ENCODE measurements at places on chromosomes 5 and 9.
A peak's percentile ranks its signal among the peaks of the same experiment; 100 is the strongest.

DNA sequence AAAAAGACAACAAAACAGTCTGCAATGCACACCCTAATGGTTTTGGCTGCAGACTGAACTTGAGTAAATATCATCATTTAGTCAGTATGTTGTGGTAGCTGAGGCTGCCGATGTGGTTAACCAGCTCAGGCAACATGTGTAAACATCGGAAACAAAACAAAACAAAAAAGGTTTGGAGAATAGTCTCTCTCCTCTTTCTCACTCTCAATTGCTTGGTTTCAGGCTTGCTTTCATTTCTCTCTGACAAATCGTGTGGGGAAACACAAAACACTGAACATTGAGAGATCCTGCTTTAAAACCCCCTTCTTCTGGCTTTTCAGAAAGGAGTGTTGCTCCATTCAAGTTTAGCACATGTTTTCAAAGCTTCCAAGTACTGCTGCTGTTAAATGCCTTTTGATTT, 453.3 kb downstream of the BNC2 start:
- DNase-seq, result no peak

- DNase-seq, result no peak
These were observed 644 bp upstream of the CTNNAL1 start for GRCh38 chr9:109013679-109014607.

GRCh38 chr9:111919875-111920274, 23.3 kb downstream of the UGCG start:
- no peak for DNase-seq

DNA sequence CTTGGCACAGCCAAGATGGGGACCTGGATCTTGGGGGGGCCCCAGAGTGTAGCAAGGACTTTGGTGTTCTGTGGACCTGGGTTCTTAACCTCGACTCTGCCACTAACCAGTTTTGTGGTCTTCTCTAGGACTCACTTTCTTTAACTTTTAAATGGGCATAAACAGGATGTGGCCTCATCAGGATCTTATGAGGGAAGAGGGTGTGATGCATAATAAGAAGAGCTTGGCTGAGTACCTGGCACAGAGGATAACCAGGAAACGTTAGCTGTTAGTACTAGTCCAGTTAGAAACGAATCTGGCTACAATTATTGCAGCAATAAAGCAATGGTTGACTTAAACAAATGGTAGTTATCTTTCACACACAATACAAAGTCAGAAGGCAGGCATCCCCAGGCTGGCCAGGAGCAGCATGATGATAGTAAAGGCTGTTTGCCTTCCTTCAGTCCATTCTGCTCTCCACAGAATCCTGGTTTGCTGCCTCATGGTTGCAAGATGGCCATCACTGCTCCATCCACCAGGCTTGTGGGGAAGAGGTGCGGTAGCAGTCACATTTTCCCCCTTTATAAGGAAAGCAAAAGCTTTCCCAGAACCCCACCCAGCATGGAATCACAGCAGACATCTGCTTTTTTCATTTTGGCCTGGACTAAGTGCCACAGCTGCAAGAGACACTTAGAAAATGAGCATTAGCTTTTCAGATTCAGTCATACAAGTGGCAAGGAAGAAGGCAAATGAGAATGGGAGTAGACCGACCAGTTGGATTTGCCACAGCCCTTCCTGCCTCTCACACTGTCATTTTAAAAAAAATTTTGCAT, 225.0 kb downstream of the AOPEP start:
- DNase-seq, result no peak

DNA sequence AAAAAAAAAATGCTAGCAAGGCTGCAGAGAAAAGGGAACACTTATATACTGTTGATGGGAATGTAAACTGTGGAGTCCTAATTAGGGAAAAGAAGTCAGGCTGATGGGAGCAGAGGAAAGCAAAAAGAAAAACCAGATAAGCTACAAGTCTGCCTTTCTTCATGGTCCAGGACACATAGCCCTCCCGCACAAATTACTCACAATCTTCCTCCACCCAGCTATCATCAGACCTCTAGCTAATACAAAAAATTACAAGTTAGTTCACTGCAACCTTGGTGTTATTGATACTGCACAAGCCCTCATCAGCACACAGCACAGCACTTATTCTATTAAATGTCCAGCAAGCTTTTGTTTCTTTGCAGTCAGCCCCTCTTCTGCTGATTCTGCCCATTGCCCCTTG, 186.0 kb upstream of the ADRA1B start:
- DNase-seq, result no peak

- DNase-seq, result no peak
These were observed 140.1 kb downstream of the KDM4C start for GRCh38 chr9:6897898-6898302.

DNA sequence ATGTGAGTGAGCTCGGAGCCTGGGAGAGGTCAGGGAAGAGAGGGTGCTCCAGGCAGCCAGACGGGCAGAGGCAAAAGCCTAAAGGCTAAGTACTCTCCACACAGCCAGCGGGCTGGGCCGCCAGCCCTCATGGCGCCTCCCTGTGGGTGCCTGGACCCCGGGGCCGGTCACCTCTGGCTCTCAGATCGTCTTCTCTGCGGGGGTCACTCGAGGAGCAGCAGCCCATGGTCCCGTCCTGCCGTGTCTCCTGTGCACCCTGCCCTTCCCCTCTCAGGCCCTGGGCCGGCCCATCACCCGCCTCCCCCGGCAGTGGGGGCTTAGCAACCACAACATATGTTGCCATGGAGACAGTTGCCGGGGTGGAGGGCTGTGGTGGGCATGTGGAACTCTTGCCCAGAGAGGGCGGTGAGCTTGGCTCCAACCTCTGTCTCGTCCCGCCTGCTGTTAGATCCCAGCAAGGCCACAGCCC, 4.2 kb downstream of the AK1 start:
- DNase-seq, result no peak

GRCh38 chr9:116940614-116941215, 253.6 kb downstream of the TRIM32 start:
- peak; percentile 7 for DNase-seq

DNA sequence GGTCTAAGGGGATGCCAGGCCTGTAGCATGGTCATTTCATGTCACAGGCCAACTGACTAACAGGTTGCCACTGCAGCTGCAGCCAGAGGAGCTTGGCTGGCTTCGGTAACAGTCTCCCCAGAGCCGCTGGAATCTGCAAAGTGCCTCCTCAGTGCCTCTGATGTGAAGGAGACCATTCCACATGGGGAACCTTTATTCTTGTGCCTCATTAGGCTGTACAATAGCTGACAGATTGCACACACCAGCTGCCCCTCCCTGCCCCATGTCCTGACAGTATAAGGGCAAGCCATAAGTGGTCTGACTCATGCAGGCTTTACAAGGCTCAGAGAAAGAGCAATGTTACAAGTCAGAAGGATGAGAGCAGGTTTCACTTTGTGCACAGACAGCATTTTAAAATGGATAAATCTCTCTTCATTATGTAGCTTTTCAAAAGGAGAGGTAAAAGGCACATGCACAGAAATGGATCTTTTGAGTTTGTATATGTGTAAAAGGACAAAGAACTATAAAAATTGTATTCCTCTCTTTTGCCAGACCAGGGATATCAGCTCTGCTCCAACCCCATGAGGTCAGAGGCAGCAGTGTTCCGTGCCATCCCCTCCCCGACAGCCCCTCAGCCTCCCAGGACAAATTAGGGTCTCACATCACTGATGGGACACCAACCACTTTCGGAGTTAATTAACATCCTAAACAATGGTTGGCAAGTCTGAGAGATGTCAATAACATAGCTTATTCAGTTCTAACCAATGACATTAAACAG, 467.8 kb downstream of the TMEM232 start:
- DNase-seq, result peak; percentile 34

Measured in RKO (cell line).